ENCODE measurements at places on chromosomes 5 and 9.

GRCh38 chr5:112643339-112643971 lies 94.2 kb upstream of the APC start:
- DNase-seq = no peak

DNA sequence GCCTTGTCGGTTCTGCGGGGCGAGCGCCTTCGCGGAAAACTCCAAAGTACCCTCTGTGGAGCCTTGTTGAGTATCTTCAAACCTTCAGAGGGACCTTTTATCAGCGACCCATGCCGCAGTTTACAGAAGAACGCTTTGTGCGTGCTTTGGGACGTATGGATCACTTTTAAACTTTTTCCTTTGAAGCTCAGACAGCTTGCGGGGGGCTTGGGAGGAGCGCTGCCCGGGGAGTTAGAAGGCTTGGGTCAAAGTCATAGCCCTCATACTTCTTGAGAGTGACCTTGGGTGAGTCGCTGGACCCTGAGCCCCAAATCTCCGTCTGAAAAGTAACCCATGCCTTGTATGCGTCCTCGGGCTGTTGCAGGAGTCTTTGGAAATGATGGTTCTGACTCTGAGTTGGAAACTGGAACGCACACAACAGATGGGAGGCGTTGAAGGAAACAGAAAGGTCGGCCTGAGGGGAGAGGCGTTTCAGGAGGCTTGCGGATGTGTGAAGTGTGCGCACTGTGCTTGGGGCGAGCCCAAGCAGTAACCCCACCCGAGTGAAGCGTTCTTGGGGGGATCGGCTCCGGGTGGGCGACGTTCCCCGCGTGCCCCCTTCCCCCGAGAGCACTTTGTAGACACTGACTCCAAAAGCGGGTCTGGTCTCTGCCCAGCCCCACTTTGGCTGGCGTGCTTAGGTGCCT lies 661 bp upstream of the SLC25A51 start:
- no peak for DNase-seq

DNA sequence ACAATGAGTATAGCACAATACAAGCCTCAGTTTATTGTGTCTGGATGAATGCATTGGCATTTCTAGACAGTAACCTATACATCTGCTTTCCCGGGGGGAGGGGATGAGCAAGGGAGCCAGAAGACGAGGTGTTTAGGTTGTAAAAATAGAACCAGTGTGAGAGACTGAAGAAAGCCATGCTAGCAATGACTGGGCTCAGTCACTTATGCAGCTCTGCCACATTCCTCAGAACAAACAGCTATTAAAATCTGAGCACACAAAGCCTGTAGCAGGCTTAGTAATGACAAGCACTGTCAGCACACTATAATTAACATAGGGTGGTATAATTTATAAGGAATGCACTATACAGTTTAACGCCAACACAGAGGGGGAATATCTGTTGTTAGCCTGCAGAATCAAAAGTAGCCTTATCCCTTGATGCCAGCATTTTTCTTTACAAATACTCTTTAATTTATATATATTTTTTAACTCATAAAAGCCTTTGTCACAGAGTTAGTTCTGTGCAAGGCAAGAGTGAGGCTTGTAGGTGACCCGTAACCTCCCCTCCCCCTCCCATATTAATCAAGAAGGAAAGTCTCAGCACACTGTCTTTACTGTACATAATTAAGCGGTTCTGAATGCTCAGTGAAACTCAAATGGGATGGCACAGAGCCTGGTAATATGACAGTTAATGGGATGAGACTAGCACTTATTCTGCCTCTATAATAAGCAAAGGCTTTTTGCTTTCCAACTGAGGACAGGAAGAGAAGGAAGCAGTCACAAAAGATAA lies 295.4 kb downstream of the CSNK1G3 start:
- no peak for DNase-seq

GRCh38 chr5:180153991-180154390 lies 55.0 kb downstream of the RASGEF1C start:
- DNase-seq = no peak

DNA sequence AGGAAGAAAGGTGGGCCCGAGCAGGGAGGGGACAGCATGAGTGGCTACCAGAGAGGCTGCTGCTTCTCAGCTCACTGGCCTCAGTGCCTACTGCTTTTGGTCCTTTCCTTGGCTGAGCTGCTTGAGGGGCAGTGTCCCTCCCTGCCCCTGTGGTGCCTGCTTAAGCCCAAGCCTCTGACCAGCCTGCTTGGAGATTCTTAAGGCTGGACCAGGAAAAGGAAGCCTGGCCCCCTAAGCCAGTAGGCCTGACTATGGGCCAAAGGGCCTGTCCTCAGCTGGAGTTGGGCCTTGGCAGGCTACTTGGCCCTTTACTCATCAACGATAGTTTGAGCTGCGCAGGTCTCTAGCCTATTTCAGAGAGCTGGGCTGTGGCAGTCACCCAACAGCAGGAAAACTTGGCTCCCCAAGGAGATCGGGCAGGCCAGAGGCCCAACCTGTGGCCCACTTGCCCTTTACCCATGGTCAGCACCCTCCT lies 24.9 kb downstream of the TCF7 start:
- no peak for DNase-seq

GRCh38 chr5:143680672-143681259 lies 131.2 kb upstream of the HMHB1 start:
- DNase-seq = no peak

GRCh38 chr9:136476369-136477150 lies 6.3 kb downstream of the SEC16A start:
- DNase-seq = no peak

GRCh38 chr5:11719888-11720481 lies 184.3 kb downstream of the CTNND2 start:
- DNase-seq = no peak

- no peak for DNase-seq
These were observed 560.5 kb upstream of the ADAMTS16 start for GRCh38 chr5:4579679-4580078.

- DNase-seq = no peak
These were observed 208.3 kb upstream of the VLDLR start for GRCh38 chr9:2413160-2413805.

- DNase-seq = no peak
These were observed 134.8 kb downstream of the GABRG2 start for GRCh38 chr5:162202285-162202880.

GRCh38 chr5:98775246-98776065 lies 2.0 kb downstream of the RGMB start:
- no peak for DNase-seq

- DNase-seq = no peak
These were observed 213.5 kb downstream of the DENND1A start for GRCh38 chr9:123716339-123716945.

- DNase-seq = peak; percentile 51
These were observed 11.3 kb upstream of the DIPK1B start for GRCh38 chr9:136700959-136701667.

DNA sequence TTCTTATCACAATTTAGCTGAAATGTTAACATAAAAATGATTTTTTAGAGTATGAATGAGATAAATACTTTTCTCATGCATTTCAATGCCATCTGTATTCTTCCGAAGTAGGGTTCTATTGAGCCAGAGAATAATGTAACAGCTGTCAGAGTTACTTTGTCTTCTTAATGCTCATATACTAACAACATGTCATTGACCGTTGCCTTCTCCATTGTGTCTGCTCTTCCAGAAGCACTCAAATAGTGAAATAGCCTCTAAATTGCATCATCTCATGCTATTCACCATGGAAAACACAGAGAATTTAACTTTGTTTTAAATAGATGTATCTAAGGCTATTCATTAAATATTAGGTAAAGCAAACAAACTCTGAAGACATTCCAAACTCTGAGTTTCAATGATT lies 1875.9 kb upstream of the CDH9 start:
- DNase-seq = no peak

DNA sequence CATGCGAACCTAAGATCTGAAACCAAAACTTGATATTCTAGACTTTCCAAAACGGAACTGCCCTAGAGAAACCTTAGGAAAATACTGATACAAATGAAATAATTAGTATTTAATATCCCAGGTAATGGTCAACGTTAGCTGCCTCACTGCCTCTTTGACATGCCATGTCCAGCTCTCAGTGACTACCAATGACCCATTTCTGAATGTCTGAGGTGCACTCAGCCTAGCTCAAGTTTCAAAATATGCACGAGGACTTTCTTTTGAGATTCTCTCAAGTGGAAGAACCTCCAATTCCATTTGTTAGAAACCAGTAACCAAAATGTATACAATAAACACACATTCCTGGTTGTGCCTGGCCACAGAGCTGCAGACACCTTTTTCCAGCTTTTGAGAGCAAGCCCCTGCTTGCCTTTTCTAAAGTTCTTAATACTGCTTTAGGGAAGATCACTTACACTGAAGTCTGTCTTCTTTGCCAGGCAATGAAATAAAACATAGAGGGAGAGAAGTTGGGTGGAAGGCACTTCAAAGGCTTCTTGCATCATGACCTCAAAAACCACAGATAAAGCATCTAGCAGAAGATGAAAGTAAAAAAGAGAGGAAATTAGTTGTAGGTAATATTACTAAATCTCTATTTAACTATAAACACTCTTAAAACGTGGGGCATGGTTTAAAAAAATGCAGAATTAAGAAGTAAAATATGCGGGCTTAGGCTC lies 87.9 kb downstream of the MRPS27 start:
- DNase-seq = no peak

DNA sequence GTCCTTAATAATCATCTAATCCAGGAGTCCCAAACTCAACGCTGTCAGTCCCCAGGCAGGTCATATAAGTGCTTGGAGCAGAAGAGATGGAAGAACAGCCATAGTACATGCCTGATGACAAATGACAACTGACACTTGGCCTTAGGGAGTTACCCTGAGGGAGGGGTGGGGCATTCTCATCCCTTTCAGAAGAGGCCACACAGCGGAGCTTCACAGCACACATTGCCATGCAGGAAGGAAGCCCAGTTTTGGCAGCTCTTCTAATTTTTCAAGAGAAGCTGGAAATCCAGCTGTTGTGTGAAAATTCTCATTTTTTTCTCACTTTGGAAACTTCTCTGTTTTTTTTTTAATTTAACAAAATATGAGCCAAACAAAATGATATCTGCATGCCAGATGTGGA lies 89.0 kb downstream of the ASTN2 start:
- DNase-seq = no peak

DNA sequence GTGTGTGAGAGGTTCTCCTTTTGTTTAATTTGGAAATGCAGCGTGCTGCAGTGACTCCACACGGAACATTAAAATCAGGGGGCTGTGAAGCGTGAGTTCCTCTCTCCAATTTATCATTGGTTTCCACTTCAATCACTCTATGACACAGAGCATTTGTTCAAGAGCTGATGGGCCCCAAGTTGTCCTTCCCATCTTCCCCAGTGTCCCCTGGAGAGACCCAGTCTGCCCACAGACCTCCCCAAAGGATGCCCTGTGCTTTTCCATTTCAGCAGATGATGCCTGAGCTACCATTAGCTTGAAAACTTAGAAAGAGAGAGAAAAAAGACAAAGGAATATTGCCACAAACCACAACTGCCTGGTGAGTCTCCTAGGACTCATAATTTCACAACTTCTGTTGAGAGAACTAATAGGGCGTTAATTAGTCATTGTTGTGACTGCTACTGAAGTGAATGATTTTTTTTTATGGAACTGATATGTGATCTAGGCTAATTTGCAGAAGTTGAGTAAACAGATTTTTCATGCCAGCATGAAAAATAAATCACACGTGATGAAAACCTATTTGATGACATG lies 772.7 kb downstream of the SEMA5A start:
- DNase-seq = no peak

- DNase-seq = no peak
These were observed 555.0 kb downstream of the PRR16 start for GRCh38 chr5:121019106-121019505.

DNA sequence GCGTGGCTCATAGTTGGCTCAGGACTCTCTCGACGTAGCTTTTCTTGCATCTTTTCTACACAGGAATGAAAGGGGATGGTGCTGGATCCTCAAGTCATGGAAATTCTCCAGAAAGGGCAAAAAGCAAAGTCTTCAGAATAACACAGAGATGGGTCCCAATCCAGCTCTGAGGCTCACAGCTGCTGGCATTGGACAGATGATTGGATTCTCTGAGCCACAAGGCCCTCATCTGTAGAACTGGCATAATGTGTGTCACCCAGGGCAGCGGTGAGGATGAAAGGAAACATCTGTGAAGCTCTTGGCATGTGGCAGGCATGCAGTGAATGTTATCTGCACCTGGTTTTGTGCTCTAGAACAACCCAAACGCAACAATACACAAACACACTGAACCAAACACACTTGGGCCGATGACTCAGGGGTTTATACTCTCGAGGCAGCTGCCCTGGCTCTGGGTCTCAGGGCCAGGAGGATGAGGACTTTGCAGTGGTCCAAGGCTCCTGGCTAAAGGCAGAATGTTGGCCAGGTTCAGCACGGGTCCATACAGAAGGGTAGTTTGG lies 64.0 kb upstream of the UBTD2 start:
- no peak for DNase-seq

DNA sequence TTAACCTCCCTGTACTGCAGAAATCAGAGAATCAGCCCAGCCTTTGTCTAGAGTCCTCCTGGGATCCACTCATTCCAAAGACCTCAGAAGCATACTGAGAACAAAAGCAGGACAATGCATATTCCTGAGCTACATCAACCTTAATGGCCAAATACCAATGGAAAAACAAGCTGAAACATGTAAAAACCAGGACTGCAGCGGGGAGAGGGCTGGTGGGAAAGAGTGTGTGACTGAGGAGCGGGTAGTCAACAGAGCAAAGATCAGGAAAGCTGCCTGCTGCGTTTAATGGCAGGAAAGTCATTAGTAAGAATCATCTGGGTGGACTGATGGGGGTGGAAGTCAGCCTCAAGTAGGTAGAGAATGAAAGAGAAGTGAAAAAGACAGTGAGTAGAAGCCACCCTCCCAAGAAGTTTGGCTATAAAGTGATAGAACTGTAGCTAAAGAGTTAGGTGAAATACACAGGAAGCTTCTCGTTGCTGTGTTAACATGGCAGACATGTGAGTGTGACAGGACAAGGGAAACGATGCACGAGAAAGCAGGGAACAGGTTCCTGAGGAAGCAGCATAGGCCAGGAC lies 88.1 kb downstream of the OTULIN start:
- DNase-seq = no peak

- DNase-seq = no peak
These were observed 34.7 kb upstream of the POMT1 start for GRCh38 chr9:131468031-131468430.

GRCh38 chr9:726005-726404 lies 115.5 kb upstream of the DMRT1 start:
- no peak for DNase-seq

DNA sequence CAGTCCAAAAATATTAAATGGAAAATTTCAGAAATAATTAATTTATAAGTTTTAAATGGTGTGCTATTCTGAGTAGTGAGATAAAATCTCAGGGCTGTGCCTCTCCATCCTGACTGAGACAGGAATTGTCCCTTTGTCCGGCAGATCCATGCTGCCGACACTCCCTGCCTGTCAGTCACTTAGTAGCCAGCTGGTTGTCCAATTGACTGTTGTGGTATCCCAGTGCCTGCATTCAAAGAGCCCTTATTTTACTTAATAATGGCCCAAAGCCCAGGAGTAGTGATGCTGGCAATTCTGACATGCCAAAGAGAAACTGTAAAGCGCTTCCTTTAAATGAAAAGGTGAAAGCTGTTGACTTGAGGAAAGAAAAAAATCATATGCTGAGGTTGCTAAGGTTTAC lies 157.5 kb downstream of the ENC1 start:
- no peak for DNase-seq
